Vagina (tissue), 2 donors: ENCODE measurements at places on chromosomes 1 and 21.

GRCh38 chr1:235017191-235017590 lies 111.4 kb downstream of the TOMM20 start:
- DNase-seq, result no peak

DNA sequence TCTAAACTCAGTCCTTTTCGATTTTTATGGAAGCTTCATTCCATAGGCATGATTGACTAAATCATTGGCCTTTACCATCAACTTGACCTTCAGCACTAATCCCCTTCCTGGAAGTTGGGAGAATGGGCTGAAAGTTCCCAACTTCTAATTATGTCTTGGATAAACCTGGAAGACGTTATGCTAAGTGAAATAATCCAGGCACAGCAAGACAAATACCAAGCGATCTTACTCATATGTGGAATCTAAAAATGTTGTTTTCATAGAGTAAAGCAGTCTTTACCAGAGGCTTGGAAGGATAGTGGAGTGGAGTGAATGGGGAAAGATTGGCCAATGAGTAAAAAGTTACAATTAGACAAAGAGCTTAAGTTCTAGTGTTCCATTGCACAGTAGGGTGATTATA lies 1453.2 kb downstream of the PLA2G4A start:
- DNase-seq, result no peak

- DNase-seq, result no peak
These were observed 79.7 kb downstream of the PLPPR5 start for GRCh38 chr1:98924977-98925376.

- DNase-seq, result no peak
These were observed 59.0 kb downstream of the MTR start for GRCh38 chr1:236853921-236854604.

GRCh38 chr1:168972887-168973286 lies 133.6 kb upstream of the ATP1B1 start:
- DNase-seq, result no peak

- no peak for DNase-seq
These were observed 204.9 kb upstream of the DUSP10 start for GRCh38 chr1:221946768-221947167.

DNA sequence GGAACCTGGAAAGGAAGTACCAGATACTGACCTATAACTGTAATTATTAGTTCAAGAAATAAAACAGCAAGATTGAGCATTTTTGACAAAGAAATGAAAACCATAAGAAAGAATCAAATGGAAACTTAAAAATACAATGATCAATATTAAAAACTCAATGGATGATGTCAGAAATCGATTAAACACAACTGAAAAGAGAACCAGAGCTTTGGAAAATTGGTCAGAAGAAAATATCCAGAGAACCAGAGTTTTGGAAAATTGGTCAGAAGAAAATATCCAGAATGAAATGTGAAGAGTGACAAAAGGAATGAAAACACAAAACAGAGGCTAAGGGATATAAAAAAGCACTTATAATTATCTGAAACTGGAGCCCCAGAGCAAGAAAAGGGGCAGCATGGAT lies 438.6 kb downstream of the AJAP1 start:
- DNase-seq, result no peak

- no peak for DNase-seq
These were observed 140.3 kb downstream of the SLC30A10 start for GRCh38 chr1:219788091-219788490.

GRCh38 chr1:191897134-191897533 lies 261.1 kb upstream of the RGS18 start:
- no peak for DNase-seq

- no peak for DNase-seq
These were observed 273.8 kb downstream of the FAM72C start for GRCh38 chr1:143698016-143698415.

GRCh38 chr1:210342986-210343780 lies 14.5 kb downstream of the HHAT start:
- DNase-seq, result peak; percentile 9

DNA sequence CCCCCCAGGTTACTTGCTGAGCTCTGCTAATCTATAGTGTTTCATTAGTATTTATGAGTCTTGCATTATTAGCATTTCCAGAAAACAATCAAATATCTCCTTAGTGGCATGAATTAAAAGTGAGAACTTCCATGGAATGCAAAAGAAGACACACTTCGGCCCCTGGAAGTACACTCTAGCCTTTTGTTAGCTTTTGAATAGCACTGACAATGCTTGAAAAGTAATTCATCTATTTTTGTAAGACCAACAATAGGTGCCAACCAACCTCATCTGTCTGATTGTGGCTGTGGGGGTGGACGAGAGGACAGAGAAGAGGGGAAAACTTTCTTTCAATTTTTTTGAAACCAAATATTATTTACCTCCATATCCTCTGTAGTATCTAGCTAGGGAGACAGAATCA lies 27.8 kb downstream of the KIAA0040 start:
- no peak for DNase-seq
